ENCODE measurements at places on chromosomes 3 and 15.

GRCh38 chr15:82174471-82175235 lies 87.9 kb downstream of the EFL1 start:
- no peak for DNase-seq

DNA sequence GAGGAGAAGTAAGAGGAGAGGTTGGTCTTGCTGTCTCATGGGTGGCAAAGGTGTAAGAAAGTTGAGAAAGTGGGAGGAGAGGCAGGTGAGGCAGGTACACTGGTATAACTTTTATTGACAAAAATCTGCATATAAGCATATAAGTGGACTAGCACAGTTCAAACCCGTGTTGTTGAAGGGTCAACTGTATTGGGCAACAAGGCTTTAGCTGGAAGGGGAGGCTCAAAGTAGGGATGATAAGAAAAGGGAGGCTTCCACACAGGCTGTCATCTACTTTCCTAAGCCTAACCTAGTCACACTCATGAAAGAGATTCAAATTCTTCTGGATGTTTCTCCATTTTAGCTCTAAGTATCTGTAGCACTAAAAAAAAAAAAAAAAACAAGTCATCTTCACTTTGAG lies 188.1 kb upstream of the SEMA6D start:
- DNase-seq, result no peak

- DNase-seq, result no peak
Observed at GRCh38 chr3:146536681-146537080, 7.7 kb downstream of the PLSCR1 start.

DNA sequence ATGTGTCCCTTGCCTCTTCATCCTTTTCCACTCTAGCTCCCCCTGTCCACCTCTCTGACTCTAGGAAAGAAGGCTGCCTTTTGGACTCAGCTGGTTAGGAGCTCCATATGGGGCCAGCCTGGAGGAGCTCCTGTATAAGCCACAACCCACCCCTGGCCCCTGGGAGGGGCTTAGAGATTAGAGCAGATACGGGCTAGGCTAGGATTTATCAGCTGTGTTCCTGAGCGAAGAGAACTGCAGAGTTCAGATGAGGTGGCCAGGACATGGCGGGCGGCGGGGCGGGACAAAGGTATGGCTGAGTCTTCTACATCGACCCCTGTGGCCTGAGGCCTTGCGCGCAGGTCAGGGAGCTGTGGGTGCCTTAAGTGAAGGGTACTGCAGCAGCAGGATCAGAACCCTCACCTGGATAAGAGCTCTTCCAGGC lies 7.9 kb downstream of the NBEAL2 start:
- no peak for DNase-seq

DNA sequence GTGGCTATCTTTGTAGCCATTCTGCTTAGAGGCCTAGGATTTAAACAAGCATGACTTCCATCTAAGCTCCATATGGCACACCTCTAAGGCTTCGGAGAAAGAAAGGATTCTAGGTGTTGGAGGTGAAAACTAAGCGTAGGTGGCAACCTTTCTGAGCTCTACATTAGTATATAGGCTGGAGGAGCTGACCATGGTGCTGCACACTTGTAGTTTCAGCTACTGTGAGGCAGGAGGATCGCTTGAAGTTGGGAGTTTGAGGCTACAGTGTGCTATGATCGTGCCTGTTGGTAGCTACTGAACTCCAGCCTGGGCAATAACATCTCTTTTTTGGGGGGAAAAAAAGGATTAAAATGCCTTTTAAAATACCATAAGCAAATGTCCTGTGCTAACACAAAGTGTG lies 7.4 kb downstream of the EAF1 start:
- no peak for DNase-seq

Measured in NCI-H2107 (cell line).